ENCODE measurements at places on chromosomes 2 and 18.
A peak's percentile ranks its signal among the peaks of the same experiment; 100 is the strongest.

DNA sequence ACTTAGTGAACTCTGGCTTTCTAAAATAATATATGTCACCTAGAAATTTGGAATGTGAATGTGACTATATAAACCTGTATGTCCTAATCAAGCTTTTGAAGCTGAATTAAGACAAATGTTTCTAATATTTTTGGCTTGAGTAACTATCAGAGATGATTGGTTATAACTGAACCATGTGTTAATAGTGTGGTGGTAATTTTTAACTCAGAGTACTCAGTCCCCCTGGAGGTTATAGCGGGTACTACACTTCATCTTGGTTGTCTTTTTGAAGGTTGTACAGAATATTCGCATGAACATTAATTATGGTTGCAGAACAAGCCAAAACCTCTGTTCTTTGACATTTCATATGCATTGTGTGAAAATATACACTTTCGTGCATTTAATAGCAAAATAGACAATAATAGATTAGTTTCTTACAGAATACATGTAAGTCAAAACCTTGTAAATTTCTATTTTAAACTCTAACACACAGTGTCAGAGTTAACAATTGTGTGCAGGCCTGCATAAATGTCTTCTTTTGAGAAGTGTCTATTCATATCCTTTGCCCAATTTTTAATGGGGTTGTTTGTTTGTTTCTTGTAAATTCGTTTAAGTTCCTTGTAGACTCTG lies 86.0 kb downstream of the OSBPL6 start:
- no peak for DNase-seq

DNA sequence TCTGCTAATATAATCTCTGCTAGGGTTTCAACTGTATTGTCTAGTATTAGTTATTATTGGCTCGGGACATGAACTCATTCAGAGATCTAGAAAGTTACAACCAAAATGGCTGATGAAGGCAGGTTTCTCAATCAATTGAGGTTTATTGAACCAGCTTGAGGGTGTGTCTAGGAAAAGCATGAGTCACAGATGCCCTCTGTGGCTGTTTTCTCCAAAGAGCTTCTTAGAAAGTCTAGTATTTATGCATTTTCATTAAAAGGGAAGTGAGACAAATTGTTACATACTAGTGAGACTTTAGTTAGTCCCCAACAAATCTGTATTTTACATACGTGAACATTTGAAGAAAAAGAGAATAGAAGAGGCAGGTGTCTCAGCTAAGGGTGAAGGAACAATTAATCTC lies 23.0 kb upstream of the RTTN start:
- DNase-seq, result no peak

DNA sequence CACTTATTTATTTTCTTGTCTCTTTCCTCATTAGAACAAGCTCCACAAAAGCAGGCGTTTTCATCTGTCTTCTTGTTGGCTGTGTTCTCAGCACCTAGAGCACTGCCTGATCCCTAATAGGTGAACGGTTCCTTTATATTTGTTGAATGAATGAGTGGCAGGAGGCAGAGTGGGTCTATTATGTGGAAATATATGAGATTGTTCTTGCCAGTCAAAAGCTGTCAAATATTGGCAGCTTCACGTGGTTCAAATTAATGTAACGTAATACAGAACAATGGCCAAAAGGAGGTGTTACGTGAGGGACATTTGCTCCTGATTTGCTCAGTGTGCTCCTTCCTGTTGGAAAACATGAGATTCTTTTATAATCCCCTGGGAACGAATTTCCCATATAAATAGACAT lies 8.5 kb upstream of the ARHGAP25 start:
- no peak for DNase-seq

DNA sequence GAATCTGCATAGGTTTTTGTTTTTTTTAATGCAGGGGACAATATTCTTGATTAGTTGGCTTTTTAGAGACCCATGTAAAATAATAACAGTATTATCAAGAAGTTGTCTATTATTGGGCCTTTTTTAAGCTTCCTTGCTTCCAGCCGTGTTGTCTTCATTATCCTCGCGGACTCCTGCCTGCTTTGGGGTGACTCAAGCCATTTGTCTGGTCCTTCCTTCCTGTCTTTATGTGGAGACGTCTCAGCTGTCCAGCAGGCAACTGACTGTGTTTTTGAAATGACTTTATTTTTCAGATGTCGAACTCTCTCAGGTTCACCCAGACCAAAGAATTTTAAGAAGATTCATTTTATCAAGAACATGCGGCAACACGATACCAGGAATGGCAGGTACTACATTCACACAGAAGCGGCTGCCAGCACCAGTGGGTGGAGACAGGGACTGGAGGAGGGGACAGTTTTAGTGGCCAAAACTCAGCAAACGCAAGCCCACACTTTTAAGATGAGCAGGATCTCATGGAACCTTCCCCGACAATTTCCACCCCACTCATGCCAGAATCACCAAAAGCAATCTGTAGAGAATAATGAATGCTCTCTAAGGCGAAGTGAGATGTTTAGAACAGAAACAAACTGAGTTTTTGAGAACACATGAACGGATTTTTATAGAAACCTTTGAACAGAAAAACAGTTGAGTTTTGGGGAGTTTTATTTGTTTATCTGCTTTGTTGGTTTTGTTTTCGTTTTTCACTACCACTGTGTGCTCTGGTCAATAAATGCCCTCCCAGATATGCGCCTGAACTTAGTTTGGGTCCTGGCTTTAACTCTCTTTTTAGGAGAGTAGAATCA lies 59.1 kb downstream of the CABLES1 start:
- DNase-seq, result no peak

GRCh38 chr2:49248506-49248905 lies 94.2 kb upstream of the FSHR start:
- DNase-seq, result peak; percentile 93

DNA sequence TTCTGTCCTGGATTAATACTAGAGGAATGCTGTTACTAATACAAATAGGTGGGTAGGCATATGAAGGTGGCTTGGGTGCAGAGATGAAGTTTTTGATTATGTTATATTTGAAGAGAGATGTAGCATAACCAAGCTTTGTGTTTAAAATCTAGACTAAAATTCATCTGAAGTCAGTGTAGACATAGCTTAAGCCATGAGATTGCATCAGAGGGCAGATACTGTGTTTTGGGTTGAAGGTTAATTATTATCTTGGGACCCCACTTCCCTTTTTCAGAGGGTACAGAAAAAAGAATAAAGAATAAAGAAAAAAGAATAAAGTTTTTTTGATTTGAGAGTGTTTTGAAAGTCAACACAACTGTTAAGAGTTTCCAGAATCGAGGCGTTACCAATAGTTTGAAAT lies 13.0 kb downstream of the PPM1B start:
- DNase-seq, result no peak

- DNase-seq, result no peak
Observed at GRCh38 chr2:160427629-160428404, 65.8 kb downstream of the RBMS1 start.

DNA sequence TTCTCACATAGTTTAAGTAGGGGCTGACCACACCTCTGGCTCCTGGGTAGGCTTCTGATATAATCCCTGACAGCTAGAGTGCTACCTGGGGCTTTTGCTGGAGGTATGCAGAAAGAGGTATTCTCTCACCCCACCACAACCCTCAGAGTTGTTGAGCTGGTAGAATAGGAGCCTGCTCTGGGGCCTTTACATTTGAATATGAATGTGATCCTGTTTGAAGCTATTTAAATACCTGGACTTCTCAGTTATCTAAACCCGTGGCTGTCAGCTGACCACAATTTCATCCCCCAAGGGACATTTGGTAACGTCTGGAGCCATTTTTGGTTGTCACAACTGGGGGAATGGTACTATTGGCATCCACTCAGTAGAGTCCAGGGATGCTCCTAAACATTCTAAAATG lies 669.1 kb downstream of the SATB2 start:
- no peak for DNase-seq

DNA sequence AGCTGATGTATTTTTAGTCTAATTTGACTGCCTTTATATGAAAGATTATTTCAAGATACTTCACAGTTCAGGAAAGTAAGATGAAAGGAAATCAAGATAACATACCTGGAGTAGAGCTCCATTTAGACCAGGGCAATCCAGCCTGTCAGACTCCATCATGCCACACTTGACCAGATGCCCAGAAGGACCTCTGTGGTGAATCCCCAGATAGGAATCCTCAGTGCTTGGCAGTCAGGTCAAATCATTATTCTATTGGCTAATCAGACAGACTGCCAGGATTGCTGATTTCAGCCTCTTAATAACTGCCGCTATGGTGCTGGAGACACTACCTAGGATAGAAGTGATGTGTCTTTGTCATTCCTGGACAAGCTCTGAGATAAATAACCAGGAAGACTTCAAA lies 404.2 kb downstream of the STK39 start:
- DNase-seq, result no peak

Measured in AG04449 (cell line).